ENCODE measurements at places on chromosomes 11 and 22.

DNA sequence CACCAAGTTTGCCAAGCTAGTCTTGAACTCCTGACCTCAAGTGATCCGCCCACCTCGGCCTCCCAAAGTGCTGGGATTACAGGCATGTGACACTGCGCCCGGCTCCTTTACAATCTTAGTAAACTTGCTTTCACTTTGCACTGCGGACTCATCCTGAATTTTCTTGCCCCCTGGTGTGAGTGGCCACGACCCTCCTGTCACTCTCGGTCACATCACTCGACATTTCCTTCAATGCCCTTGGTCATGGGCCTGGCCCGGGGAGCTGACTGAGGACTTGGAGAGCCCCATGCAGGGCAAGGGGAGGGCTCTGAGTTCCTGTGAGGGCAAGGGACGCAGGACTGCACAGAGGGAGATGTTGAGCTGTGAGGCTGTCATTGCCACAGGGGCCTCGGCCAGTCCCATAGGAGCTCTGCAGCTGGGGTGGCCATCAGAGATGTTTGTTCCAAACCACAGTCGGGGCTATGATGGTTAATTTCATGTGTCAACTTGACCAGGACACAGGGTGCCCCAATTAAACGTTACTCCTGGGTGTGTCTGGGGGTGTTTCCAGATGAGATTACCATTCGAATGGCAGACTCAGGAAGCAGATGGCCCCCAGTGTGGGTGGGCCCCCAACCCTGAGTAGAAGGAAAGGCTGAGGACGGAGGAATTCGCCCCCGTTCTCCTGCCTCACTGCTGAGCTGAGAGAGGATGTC is 21.2 kb downstream of the A4GALT start:
- DNase-seq, result no peak

DNA sequence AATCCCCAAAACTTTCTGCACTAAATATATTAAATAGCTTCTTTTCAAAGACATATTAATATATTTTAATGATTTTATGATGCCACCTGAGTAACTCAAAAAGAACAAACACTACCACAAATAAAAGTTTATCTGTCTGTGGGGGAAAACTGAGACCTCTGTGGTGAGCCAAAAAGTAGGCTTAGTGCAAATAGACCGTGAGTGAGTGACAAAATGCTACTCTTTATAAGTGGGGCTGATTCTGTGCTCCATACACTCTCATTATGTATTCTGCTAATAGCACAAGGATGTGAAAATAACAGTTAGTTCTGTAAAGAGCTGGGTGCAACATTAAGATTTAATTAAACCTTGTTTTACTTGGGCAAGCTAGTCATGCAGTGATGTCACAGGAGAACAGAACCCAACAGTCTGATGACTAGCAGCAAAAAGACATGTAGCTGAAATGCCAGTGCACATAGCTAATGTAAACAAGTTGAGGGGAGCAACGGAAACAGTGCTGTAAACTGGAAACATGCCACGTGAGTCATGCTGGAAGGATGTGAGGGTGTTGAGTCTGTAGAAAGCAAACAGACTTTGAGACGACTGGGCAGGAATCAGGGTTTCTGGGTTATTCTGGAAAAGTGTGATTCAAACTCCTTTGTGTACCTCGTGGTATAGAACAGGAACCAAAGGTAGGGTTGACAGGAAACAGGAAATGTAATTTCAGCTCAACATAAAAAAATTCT is 1130.4 kb downstream of the LRRC4C start:
- no peak for DNase-seq

DNA sequence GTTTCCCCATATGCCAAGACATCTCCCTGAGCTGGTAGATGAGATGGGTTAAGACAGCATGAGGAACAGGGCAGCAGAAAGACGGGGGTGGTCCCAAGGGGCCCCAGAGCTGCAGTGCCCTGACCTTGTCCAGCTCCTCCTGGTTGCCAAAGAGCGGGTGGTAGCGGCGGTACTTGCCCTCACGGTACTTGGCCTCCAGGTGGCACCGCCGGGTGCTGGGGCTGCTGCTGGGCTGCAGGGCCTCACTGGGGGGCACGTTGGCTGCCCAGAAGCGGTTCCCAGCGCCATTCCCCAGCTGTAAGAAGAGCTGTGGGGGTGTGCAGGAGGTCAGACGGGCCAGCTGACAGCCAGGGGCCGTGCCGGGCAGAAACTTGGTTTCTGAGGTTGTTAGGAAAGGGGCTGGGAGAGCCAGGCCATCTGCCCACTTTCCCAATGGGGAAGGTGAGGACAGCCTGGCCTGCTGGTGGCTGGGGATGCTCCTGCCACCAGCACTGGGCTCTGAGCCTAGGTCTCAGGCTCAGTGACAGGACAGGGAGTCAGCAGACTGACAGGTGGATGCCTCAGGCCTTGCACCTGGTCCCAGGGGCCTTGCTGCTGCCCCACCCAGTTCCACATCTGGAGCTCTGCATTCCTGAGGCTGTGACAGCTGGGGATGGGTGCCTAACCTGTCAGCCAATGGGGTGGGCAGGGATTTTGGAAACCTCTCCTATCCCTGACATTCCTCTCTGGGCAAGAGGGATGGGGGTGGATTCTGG is 30.0 kb upstream of the PDE2A start:
- no peak for DNase-seq

- no peak for DNase-seq
These were observed 1.2 kb downstream of the KLHL35 start for GRCh38 chr11:75431533-75432525.

- DNase-seq, result no peak
These were observed 55.2 kb downstream of the KDM2A start for GRCh38 chr11:67174311-67174710.

- DNase-seq, result no peak
These were observed 650.8 kb upstream of the KIRREL3 start for GRCh38 chr11:127651175-127651887.

- no peak for DNase-seq
These were observed 408.2 kb upstream of the CCDC90B start for GRCh38 chr11:83694191-83694910.

Measured in cortex of kidney (tissue), 1 donor.